Activated CD4-positive, CD25-positive, alpha-beta regulatory T cell treated with anti-CD3 and anti-CD28 coated beads, Interleukin-2, amount 50 U/mL, for 16 hours (primary cell): ENCODE measurements at places on chromosomes 1 and 21.

GRCh38 chr1:173128742-173129141 lies 78.0 kb upstream of the TNFSF18 start:
- no peak for DNase-seq

GRCh38 chr1:211876851-211877590 lies 46.5 kb upstream of the LPGAT1 start:
- no peak for DNase-seq

DNA sequence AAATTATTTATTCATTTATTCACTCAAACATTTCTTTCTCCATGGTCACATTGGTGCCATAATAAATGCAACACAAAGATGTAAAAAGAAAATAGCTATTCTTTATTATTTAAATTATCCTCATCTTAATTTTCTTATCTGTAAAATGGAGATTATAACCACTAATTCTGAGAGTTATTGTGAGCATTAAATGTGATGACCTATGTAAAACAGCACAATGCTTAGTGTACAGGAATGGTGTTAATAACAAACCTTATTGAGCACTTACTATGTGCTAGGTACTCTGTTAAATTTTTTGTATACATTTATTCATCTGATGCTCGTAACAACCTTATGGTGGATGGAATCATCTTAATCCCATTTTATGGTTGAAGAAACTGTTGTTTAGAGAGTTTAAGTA lies 84.6 kb downstream of the NTMT2 start:
- DNase-seq = no peak

DNA sequence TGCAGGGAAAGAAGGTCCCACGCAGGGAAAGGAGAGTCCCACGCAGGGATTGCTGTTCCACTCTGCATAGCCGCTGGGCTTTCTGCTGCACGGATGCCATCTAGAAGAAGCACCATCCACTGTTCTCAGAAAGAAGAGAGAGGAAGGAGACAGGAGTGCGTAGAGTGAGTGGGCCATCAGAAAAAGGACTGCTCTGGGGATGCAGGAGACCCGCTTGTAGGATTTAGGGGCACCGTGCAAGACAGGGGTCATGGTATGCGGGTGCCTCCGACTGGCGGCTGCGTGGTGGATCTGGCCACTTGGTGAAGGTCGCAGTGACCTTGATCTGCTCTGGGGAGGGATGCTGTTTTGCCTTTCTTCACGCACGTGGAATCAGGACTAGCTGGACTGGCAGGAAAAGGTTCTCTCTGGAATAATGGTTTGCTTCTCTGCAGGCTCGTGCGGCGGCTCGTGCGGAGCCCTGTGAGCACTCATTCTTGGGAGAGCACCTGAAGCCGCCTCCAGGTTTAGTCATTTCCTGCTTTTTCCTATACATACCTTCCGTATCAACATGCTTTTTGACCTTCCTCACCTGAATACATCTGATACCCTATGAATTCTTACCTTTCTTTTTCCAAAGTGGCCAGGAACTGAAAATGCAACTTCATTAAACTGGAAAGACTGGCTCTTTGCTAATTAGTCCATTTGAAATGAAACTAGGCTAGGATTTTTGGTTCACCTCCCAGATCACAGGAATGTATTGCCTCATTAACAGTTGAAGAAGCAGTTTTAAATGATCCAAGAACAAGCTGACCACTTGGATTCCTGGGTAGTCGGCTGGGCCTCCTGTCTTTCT lies 181.6 kb downstream of the KIF26B start:
- no peak for DNase-seq

DNA sequence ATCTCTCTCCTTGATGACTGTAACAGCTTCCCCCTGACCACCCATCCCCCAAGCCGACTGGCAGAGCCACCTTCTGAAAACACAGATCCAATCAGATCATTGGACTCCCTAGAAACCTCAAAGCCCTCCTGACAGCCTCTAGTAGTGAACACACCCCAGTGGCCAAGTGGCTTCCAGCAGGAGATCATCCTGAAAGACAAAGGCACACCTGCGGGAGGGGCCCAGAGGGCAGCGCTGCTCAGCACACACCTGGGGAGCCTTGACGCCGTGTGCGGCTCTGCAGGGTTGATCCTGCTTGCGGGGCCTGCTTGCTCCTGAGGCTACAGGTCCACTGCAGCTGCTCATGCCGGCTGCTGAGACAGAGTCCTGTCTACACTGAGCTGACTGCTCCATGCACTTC lies 41.5 kb downstream of the SLC66A1 start:
- DNase-seq = no peak

GRCh38 chr1:206631085-206631509 lies 4.2 kb upstream of the DYRK3 start:
- DNase-seq = no peak

- no peak for DNase-seq
Measured at GRCh38 chr1:3245768-3246167, 176.8 kb downstream of the PRDM16 start.

DNA sequence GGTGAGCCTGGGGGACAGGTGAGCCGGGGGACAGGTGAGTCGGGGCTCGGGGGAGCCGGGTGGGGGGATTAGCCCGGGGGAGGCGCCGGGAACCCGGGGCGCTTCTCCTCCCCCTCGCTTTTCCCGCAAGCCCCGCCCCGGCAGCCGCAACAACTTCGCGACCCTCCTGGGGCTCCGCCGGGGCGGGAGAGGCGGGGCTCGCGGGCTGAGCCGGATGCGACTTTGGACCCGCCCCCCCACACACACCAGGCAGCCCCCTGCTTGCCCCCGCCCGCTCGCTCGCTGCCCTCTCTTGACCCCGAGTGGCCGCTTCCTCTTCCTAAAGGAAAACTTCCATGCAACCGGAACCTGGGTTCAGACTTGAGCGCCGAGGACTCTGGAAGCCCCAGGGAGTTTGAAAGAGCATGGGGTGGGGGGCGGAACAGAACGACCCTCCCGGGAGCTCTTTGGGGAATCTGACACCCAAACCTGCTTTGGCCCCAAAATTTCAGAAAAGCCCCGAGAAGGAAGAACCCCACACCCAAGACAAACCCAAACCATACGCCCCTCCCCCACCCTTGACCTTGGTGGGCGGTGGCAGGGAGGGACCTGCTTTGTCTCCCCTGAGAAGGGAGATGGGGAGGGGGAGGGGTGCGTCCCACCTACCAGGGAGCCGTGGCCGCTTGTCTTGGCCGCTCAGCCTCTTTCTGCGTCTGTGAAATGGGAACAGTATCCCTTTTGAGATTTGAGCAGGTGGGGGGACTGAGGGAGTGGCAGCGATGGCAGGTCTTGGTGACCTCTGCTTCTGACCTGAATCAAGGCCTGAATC lies 550 bp downstream of the ARHGEF16 start:
- no peak for DNase-seq

DNA sequence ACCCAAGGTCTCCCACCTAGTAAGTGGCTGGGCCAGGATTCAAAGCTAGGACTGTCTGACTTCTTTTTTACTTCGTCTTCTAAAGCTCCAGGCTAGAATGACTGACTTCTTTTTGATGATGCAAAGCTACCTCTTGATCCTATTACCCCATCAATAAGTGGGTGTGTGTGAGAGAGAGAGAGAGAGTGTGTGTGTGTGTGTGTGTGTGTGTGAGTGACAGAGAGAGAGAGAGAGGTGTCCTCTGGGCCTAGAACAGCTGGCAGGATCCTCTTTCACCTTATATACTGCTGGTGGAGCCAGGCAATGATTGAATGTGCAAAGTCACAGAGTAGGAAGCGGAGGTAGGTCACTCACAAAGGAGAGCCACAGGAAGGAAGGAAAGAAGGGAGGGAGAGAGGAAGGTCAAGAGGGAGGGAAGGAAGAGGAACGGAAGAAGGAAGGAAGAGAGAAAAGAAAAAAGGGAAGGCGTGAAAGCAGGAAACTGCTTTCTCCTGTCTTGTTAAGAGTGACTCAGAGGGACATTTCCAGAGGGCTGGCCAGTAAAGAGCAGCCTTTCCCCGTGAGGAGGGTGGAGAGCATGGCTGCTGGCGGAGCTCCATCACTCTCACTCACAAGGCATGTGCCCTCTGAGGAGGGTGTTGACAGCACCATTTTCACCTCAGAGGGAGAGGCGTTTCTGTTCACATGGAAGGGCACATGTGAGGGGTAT lies 68.9 kb downstream of the CDC7 start:
- DNase-seq = no peak

DNA sequence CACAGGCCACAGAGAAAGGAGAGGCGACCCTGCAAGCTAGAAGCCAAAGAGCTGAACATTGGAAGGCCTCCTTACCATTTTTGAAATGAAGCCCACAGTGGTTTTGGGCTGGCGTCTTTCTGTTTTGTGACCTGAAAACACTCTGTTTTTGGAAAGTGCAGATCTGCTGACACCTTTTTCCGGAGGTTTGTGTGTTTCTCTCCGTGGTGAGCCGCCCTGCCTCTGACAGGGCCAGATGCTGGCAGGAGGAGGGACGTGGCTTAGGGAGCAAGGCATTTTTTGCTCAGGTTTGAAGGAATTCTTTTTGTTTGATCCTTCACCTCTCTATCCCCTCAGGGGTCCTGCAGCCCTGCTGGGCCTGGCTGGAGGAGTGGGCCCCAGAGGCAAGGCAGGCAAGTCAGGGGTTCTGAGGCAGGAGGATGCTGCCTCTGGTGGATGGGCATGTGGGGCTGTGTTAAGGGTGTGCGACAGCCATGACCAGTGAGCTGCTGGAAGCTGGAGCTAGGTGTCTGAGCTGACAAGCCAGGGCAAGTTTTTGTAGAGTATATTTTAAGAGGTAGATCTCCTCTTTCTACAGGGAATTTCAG lies 133.8 kb downstream of the CAMTA1 start:
- DNase-seq = no peak

GRCh38 chr1:232472485-232473041 lies 157.4 kb downstream of the SIPA1L2 start:
- no peak for DNase-seq

DNA sequence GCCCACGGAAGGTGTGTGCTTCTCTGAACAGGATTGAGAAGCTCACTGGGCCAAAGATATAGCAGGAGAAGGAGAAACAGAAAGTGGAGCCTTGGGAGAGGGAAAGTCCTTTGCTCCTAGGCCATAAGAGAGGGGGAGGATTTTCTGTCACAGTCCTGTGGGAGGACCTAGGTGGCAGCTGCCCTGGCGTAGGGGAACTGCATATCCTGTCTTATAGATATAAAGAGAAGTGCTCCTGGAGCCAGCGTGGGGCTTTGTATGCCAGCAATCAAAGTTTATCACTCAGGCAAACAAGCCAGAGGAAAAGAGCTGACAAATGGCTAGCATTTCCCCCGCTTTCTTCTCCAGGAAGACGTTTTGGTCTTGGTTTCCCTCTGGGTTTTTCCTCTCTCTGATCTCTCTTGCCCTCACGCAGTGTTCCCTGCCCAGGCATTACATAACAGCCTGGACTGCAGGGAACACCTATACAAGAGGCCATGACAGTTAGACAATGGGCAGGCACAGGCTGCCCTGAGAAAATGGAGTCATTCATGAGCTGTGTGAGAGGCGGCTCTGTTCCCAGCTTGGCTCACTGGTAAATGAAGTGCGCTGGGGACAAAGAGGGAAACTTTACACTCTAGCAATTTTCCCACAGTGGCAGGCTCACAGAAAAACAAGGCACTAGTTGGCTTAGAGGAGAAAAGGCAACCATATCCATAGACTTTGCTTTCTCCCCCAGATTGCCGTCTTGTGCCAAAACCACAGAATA lies 52.5 kb upstream of the ZNF648 start:
- no peak for DNase-seq

DNA sequence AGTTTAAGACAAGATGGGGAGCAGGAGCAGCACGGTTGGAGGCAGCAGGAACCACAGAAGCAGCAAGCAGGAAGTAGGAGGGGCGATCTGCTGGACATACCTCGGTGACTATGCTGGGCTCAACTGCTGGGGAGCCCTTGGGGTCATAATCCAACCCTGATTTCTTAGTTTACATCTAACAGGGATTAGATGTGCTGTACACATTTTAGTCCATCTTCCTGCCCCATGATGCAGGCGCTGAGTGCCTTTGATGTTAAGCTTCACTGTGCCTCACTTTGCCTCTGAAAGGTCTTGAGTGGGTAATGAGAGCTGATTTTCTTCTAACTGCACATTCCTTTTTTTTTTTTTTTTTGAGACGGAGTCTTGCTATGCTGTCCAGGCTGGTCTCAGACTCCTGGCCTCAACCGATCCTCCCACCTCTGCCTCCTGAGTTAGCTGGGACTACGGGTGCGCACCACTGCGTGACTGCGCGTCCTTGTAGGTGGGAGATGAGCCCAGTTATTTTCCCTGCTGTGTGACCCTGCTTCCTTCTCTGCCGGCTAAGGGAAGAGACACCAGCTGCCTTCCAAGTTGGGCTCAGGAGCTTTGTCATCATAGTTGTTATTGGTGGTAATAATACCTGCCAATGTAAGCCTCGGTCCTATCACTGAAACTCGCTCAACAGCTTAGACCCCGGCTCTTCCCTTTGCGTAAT lies 1.1 kb upstream of the RCAN3 start:
- no peak for DNase-seq

DNA sequence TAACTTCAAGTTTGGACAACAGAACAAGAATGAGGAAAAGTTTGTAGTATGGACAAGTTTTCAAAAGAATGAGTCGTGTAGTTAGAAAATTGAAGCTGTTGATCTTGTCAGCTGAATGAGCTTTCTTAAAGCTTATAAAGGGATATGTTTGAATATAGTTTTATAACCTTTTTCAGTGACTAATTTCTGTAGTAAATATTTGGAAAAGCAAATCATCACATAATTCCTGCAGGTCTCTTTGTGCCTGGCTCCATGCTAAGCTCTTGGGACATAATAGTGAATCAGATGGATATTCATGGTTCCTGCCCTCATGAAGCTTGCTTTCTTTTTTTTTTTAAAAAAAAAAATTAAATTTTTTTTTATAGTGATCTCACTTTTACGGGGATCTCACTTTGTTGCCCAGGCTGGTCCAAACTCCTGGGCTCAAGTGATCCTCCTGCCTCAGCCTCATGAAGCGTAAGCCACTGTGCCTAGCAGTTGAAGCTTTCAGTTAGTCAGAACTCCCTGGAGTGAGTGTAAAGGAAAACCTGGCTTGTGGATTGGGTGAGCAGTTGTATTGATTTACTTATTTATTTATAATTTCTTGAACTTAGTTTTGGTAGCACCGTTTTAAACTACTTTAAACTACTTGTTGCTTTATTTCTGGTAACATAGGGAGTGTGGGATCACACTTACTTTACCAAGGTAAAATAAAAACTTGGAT lies 15.5 kb downstream of the DYRK1A start:
- no peak for DNase-seq

GRCh38 chr1:163094589-163094988 lies 25.4 kb downstream of the RGS4 start:
- no peak for DNase-seq

GRCh38 chr1:30515755-30516484 lies 207.5 kb downstream of the MATN1 start:
- DNase-seq = no peak

- DNase-seq = no peak
Measured at GRCh38 chr21:28822486-28823335, 170.0 kb downstream of the LTN1 start.

DNA sequence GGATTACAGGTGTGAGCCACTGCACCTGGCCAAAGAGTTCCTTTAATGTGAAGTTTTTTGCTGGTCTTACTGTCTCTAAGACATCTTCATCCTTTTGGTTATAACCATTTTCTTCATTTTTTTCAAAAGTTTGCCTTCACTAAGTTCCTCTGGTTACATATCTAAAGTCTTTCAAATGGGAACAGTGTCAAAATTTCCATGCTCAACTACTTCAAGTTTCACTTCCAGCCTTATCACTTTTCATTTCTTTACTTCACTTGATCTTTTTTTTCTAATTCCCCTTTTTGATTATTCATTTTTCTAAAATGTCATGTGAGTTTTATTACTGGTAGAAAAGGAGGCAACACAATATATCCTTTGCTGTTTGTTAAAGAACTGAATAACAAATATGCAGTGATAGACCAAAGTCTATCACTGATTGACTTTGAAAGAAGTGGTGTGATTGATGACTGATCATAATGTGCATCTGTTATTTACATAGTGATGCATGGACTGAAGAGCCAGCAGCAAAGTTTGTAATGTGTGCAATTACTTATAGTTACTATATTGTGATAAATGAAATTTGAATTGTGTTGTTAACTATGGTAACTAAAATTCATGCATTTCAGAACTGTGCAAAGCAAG lies 16.0 kb upstream of the ZFYVE9 start:
- DNase-seq = no peak
